ENCODE measurements at places on chromosomes 3 and 15.

GRCh38 chr15:27327467-27328025 is 356.6 kb downstream of the GABRG3 start:
- DNase-seq, result no peak

DNA sequence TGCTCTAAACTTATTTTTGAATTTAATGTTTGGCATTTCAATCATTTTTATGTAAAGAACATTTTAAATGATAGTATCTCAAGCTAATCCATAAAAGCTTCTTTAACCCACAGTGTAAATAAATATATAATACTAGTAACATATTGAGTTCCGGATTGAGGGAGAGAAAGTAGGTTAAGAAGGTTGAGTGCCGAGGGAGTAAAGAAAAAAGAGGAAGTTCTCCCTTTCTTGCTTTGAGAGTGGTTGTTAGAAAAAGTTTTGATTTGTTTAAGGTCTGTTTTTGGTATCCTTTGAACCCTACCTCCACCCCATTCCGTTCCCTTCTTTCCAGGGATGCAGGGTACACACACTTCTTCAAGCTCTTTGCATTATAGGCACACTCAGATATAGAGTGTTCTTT is 130.8 kb downstream of the VPS8 start:
- DNase-seq, result no peak

- DNase-seq, result no peak
Observed at GRCh38 chr3:168116279-168116678, 20.6 kb upstream of the GOLIM4 start.

DNA sequence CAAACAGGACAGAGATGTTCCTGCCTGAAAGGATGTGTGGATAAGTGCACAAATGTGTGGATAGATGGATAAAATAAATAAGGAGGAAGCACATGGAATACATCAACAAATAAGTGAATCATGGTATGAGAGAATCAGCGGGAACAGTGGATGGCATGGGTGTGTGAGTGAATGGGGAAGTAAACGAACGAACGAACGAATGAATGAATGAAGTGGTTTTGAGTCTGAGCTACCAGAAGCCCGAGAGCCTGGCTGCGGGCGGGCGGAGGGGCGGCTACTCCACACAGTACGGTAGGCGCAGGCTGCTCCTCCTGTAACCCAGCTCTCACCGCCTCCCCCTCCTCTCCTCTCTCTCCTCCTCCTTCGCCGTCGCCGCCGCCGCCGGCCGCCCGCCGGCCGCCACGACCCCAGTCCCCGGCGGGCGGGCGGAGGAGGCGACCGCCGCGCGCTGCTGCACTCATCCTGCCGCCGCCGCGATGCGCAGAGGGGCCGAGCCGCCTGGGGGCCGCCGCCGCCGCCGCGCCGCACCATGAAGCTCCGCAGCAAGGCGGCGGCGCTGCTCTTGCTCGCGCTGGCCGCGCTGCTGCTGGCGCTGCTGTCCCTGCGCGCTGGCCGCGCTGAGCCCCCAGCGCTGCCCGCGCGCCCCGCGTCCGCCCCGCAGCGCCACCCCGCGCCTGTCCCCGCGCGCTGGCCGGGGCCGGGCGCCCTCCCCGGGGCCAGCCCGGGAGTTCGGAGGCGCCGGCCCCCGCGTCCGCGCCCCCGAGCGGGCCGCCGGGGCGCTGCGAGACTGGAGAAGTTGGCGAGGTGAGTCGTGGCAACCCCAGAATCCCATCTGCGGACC is at the start of gene GXYLT2:
Gene GXYLT2, plus strand, starts transcription at position 342 of the 841 bp plus-strand sequence. Its CDS starts 188 bp downstream, at position 530.
- no peak for DNase-seq

GRCh38 chr3:31858439-31858838 is 122.6 kb downstream of the OSBPL10 start:
- DNase-seq, result no peak
